ENCODE measurements at places on chromosomes 12 and 14.

DNA sequence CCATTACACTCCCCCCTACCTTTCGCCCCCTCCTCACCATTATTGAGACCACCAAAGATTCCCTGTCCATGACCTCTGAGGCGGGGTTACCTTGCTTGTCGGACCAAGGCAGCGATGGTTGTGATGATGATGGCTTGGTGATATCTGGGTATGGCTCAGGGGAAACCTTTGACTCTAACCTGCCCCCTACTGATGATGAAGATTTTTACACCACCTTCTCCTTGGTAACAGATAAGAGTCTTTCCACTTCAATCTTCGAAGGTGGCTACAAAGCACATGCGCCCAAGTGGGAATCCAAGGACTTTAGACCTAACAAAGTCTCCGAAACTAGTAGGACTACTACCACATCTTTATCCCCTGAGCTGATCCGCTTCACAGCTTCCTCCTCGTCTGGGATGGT, 350.2 kb downstream of the DIO2 start:
- DNase-seq, result no peak

DNA sequence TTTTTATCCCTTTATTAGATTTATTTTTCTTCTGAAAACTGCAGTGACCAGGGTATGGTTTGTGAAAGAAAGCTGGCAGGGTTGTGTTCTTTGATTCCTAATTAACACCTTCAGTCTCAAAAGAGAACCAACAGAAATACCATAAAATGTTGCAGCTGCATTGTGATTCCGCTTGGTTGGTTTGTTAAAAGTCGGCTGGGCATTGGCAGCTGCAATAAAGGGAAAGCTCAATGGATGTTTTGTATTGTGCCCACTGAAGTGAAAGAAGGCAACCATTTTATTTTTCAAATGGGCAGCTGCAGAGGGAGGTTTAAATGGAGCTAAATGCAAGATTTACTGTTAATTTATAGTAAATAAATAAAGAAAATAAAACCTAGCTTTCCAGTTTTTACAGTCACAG, 16.7 kb downstream of the LGR5 start:
- no peak for DNase-seq

GRCh38 chr14:37466623-37467088, 128.4 kb downstream of the FOXA1 start:
- no peak for DNase-seq

- DNase-seq, result no peak
Observed at GRCh38 chr12:83140135-83140534, 453.4 kb downstream of the TMTC2 start.

DNA sequence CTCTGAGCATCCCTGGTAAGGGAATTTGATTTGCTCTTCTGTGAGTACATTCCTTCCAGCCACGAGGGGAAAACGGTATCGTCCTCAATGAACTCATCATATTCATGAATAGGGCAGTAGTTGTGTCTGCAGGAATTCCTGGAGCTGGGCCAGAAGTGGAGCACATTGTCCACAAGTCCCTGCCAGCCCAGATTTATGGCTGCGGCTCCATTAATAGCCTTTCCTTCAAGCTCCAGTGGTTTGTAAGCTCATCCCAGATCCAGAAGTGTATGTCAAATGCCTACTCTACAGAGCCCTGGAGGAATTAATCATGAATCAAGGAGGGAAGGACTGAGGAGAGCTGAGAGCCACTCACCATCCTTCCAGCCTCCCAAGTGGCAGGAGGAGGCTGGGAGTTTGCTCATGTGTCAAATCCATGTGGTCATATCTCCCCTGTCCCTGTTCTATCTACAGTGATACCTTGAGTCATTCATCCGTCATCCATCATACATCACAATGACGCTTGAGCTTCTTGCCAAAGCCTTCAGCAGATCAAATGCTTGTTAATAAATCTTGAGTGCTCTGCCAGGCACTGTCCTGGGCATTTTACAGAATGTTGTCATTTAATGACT, 65.5 kb downstream of the SVOP start:
- DNase-seq, result no peak

- DNase-seq, result no peak
Observed at GRCh38 chr14:75273272-75274049, 5.2 kb upstream of the FOS start.

GRCh38 chr14:51422704-51423103, 182.7 kb downstream of the TMX1 start:
- no peak for DNase-seq

GRCh38 chr12:46509135-46509534, 136.6 kb upstream of the SLC38A2 start:
- no peak for DNase-seq

- DNase-seq, result no peak
Observed at GRCh38 chr12:47841501-47841900, 21.8 kb upstream of the HDAC7 start.

DNA sequence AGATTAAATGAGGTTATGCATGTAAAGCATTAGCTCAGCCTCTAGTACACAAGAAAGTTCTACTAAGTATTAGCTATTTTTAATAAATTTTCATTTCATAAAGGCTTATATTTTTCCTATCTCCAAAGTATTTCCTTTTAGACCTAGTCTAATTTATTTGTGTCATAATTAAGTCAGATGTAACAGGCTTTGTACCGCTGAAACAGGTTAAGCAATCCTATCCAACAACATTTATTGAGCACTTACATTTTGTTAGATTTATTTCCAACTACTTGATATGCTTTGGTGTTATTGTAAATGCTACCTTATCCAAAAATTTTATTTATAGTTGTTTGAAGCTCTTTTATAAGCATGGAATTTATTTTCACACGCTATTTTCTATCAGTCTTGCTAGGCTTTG, 1.8 kb upstream of the PARP2 start:
- no peak for DNase-seq

DNA sequence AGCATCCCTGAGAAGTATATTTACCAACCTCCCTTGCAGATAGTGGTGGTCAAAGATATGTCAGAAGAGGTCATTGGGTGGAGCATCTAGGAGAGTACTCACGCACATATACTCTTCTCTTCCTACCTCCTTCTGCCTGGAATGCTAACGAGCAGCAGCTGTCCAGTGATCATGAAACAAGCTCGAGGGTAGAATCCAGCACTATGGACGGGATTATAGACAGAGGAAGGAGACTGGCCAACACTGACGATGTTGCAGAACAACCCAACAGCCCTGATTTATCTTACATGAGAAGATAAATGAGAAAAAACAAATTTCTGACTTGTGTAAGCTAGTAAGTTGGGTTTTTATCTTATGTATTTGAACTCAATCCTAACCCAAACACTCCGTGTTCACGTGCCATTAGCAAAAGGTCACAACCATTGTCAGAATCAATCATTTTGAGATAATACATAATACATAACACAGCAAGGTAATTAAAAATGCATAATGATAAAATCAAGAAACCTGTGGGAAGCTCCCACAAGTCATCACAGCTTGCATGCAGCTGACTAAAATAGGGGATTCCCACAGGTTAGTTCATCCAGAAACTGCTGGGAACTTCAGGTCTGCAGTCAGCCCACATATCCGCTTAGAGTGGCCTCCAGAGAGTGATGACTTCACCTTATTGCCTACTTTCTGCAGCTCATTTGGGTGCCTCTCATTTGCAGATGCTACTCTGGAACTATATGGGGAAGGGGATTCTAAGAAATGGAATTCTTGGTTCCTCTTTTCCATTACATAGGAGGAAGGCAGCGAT, 36.3 kb upstream of the STK38L start:
- no peak for DNase-seq

DNA sequence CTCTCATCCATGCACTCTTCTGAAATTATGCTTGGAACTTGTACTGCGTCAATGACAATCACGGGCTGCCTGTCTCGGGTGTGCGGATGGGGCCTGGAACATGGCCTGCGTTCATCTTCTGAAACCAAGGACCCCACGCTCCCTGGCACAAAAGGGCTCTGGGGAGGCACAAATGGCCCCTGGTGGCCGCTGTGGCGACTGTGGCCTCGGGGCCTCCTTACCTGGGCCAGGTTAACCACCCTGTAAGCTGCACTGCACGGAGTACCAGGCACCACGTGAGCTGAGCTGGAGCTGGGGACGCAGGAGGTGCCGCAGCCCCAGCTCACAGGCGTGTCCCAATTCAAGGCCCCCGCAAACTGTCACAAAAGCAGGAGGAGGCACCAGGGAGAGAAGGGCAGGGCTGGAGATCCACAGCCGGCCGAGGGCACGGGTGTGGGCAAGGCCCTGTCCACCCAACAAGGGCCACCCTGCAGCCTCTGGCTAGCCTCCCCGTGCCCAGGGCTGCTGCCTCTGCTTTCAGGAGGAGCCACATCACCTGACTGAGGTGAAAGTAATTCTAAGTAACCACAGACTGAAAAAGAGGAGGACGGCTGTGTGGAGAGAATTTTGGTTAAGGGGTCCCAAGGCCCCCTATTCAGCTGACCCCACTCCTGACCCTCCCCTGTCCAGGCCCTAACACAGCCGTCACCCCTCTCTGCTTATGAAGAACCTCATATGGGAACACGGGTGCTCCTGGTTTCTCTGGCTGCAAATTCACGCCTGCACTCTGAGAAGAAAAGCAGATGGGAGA, 61.1 kb upstream of the GALNT9 start:
- DNase-seq, result no peak

DNA sequence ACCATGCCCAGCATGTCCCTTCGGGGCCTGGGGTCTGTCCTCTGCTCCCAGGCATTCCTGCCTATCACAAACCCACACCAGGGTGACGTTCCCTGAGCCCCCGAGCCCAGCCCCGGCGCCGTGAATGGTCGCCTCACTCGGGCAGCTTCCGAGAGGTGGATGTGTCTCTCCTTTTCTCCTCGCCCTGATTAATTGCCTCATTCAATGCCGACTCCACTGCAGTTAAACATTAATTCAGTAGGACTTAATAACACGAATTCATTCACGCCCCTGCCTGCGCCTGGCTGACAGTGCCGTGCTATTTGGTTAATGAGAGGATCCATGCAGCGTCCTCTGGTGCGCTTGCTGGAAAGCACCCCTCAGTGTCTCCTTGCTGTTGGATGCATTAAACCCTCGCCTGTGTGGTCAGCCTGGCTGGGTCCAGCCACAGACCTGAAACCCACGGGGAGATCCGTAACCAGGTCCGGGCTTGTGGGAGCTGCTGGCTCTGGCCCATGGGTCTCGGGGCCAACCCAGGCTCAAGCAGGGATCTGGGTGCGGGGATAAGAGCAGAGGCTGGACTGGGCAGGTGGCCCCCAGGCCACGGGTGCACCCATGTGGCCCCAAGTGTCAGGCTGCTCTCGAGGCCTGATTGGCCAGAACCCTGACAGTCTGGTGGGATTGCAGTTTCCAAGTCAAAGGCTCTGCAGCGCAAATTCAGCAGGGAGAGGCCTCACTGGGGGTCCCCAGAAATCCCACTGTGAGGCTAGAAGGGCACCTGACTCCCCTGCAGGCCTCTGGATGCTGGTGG, 55.4 kb downstream of the FBRSL1 start:
- no peak for DNase-seq

Data from stimulated activated CD4-positive, alpha-beta T cell treated with anti-CD3 and anti-CD28 coated beads, Interleukin-1b, Interleukin-23, amount 100 ng/mL, for 1 hour (primary cell).